ENCODE measurements at places on chromosomes 3 and 15.

DNA sequence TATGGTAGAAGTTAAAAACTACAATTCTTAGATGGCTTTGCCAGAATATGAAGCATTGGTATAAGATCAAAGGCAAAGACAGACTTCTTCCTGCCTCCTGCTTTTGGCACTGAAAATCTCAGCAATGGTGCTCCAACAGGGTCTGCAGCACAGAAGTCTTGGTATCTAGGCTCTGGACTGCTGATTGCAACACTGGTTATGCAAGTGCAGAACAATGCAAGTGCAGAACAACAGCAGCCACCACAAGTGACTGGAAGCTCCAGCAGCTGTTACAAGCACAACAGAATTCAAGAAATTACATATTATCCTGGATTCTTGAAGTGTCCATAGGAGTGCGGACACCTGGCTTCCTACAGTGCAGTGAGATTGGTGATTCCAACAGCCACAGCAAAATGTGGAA, 33.7 kb downstream of the ZBTB20 start:
- DNase-seq: no peak

DNA sequence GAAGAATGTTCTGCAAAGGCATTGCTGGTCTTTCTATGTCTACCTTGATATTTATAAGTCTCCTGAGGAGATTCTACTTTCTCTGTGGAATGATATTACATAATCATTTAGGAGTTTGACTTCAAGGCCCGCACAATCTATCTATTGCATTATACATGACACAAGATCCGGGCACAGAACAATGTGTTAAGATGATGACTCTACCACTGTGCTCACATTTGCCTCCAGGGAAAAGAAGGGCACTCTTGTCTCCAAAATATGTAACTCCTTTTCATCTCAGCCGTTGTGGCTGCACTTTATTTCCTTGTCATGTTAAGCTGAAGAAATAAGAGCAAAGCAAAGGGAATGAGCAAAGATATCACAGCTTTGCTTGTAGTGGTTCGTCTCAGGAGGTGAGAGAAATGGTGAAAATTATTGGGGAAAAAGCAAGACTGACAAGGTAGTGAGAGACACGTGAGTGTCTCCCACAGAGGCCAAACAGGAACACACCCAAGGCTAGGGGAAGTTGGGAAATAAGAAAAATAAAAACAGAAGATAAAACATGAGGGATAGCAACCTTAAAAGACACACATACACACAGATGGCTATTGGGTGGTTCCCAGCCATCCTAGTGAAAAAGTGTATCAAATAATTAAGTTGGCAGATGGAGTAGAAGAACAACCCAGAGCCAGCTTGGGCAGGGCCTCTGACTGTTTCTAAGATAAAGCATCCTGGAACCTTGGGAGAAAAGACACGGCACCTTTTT, 184.3 kb downstream of the P3H2 start:
- DNase-seq: no peak

DNA sequence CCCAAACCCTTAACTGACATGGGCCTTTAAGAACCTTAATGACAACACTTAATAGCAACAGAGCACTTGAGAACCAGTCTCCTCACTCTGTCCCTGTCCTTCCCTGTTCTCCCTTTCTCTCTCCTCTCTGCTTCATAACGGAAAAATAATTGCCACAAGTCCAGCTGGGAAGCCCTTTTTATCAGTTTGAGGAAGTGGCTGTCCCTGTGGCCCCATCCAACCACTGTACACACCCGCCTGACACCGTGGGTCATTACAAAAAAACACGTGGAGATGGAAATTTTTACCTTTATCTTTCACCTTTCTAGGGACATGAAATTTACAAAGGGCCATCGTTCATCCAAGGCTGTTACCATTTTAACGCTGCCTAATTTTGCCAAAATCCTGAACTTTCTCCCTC, 49.9 kb downstream of the PGPEP1L start:
- DNase-seq: no peak

GRCh38 chr3:161500068-161500796, 3.6 kb downstream of the OTOL1 start:
- DNase-seq: no peak

GRCh38 chr3:38105525-38105924, 31.4 kb downstream of the ACAA1 start:
- no peak for DNase-seq

GRCh38 chr3:15635121-15635661, 33.6 kb downstream of the BTD start:
- DNase-seq: no peak

DNA sequence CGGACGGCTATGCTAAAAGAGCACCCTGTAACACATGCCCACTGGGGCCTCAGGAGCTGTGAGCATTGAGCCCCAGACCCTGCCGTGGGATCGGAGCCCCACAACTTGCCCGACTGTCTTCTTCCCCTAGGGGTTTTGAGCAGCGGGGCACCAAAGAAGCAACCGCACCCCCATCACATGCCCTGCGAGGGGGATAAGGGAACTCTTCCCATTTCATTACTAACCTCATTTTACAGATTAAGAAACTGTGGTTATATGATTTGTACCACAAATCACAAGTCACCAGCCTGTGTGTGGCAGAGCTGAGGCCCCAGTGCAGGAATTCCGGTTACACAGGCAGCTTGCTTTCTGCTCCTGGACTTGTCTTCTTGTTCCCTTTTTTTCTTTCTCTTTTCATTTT, 86.2 kb downstream of the CD47 start:
- DNase-seq: no peak

DNA sequence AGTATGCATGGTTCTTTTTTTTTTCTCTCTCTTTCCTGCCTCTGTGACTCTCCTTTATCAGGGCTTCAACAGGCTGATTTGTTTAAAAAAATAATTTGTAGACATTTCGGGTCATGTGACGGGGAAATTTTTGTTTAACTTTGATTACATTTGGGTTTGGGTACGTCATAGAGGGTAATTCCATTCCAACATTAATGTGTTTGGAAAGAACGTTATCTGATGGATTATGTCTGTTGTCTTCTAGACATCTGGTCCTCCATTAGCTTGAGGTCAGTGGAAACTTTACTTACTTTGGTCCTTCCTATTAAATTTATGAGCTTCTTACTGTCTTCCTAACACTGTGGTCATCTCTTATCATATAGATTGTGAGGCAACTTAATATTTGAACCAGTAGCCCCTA, 80.9 kb downstream of the STT3B start:
- no peak for DNase-seq

GRCh38 chr15:68126396-68126795, 72.3 kb downstream of the PIAS1 start:
- no peak for DNase-seq

GRCh38 chr15:39235084-39235795, 345.6 kb upstream of the THBS1 start:
- DNase-seq: no peak

DNA sequence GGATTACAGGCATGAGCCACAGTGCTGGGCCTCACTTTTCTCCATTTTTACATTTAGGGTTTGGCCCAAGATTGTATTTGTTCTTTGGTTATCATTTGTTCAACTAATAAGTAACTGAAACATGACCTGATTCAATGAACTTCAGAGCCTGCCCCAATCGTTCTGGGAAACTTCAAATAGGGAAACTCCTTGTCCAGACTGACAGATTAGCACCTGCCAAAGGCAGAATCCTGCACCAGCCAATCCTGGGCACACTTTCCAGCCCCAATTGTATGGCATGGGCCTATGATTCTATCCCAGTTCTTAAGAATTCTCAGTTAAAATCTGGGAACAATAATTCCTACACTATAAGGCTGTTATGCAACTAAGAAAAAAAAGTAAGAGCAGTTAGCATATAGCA, 18.3 kb upstream of the RAB43 start:
- DNase-seq: no peak

DNA sequence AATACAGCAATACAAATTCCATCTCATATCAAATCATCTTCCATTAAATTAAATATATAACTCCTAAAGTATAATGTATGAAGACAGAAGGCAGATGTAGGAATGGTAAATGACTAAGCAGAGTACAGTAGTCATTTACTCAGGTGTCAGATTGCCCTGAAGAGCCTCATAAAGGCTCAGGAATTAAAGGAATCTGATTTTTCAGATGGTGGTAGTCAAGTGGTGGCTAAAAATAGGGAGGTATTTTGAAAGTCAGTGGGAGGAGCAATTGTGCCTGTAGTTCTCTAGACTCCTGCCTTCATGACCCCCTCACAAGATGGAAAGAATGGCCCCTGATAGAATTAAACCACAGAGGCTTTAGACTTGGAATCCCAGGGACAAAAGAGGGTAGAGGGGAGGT, 142.7 kb upstream of the SYNPR start:
- DNase-seq: no peak

DNA sequence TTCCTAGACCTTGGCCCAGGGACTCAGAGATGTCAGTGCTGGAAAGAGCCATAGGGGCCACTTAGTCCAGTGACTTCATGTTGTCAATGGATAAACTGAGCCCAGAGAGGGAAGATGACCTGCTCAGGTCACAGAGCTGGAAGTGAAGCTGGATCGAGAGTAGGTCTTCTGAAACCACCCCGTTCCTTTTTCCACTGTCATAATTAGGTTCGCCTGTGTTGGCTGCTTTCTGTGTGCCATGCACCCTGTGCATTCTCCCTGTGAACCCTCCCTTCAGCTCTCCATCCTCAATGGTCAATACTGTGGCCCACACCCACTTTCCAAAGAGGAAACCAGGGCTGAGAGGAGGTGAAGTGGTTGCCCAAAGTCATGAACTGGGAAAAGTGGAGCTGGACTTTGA, 74.8 kb downstream of the CCR1 start:
- DNase-seq: no peak

GRCh38 chr3:150545419-150546225, 674 bp downstream of the SERP1 start:
- peak; percentile 48 for DNase-seq

- DNase-seq: no peak
Observed at GRCh38 chr3:140031170-140031569, 96.2 kb downstream of the CLSTN2 start.

DNA sequence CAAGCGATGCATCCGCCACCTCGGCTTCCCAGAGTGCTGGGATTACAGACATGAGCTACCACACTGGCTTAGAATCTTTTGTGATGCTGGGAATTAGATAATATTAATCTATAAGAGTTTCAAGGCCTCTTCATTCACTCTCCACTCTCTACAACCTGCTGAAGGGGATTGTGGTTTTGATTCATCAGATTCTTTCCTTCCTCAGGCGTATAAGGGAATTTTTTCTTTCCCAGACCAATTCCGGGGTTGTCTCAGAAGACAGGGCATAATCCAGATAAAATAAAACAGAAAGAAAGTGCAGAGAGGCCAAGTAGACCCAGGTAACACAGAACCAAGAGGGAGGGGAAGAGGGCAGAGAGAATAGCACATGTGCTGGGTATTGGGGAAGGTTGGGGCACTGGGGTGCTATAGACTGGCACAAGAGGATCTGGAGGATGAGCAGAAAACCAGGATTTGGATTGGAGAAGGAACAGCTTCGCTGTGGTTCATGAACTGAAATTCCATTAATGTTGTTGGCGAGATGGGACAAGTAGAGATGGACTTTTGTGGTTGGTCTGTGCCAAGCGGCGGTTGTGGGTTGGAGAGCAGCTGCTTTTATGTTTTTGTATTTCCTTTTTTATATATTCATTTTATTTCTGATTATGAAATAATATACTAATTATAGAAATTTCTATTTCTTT, 12.8 kb downstream of the ARL6IP5 start:
- DNase-seq: no peak

GRCh38 chr15:51133140-51133765, 38.5 kb upstream of the TNFAIP8L3 start:
- no peak for DNase-seq

GRCh38 chr15:75729326-75730069, 16.9 kb upstream of the CSPG4 start:
- no peak for DNase-seq

DNA sequence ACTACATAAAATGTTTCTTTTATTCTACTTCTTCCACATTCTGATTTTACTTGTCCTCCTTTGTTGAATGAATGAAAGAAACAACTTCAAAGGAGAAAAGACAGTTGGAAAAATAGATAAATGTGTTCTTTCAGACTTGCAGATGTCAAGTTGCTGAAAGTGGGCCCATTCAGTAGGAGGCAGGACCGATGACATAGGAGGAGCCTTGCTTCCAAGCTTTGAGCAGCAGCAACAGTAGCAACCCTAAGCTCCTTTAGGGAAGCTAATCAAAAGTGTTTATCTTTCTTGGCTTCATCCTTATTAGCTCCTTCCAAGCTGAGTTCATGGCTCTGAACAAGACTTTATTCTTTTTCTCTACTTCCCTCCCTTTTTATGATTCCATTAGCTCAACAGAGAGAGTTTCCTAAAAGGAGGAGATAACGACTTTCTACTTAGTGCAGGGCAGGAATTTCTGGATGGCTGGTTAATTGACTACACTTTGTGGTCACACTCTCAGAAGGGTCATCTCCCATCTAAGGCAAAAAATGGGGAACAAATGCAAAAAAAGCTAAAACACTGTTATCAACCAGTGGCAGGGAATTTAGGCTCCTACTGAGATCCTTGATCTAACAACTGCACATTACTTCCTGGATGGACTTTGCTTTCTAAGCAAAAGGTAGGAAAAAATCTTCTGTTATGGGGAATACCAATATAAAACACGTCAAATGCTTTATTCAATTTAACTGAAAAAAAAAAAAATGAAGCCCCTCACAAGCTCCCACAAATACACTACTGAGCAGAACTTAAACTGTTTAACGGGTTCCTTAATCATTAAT, 4.8 kb downstream of the MORC1 start:
- no peak for DNase-seq

DNA sequence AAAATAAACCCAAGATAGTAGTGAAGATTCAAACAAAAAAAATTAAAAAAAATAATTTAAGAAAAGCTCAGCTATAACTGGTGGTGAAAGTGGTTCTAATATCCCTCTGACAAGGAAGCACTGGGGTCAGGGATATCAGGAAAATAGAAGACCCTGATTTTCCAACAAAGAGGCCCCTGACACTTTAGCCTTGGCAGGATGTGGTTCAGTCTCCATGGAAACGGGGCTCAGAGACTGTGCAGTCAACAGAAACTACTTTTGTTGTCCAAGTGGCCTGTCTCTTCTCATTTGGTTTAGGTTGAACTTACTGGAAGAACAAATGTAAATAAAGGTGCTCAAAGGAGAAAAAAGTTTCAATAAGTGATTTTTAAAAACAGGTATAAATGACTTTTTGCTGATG, 27.2 kb downstream of the INTS14 start:
- DNase-seq: no peak

GRCh38 chr3:129343643-129344360, 65.1 kb downstream of the HMCES start:
- DNase-seq: peak; percentile 32

GRCh38 chr15:99509686-99510461, 55.9 kb upstream of the MEF2A start:
- DNase-seq: no peak

DNA sequence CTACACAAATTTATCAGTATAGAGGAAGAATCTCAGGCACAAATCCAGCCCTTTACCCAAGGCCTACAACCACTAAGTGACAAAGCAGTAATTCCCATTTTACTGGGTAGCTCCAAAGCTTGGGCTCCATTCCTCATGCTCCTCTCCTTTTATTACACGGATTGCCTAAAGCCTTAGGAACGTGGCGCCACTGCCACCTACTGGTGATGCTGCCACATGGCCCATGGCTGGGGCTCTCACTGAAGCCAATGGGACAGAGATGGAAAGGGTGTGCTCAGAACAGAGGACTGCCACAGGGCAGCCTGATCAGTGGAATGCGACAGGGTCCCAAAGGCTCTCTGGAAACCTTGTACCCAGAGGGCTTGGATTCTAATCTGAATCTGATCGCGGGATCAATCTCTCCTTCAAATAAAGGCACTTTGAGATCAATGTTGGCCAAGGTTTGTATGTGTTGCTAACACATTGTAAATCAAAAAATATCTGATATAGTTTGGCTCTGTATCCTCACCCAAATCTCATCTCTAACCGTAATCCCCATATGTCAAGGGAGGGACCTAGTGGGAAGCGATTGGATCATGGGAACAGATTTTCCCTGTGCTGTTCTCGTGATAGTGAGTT, 33.5 kb upstream of the LYZL4 start:
- DNase-seq: peak; percentile 81

All from activated naive CD4-positive, alpha-beta T cell treated with anti-CD3 and anti-CD28 coated beads, Interleukin-2, amount 50 U/mL, for 16 hours (primary cell).